Activated CD4-positive, alpha-beta T cell treated with anti-CD3 and anti-CD28 coated beads, Interleukin-2, amount 10 ng/mL, durations not matched to agents 24 days and 14 days (primary cell): ENCODE measurements at places on chromosomes 7 and 10.

- peaks cover 16% of the 10 kb centered on the region for H3K4me1 ChIP-seq
- H3K4me3 ChIP-seq: peak overlapping the region; percentile 41
- no peaks in the 10 kb centered on the region for H3K27me3 ChIP-seq
- H3K36me3 ChIP-seq: peaks cover 2% of the 10 kb centered on the region
These were observed 195.9 kb upstream of the ADARB2 start for GRCh38 chr10:1933215-1933614.

DNA sequence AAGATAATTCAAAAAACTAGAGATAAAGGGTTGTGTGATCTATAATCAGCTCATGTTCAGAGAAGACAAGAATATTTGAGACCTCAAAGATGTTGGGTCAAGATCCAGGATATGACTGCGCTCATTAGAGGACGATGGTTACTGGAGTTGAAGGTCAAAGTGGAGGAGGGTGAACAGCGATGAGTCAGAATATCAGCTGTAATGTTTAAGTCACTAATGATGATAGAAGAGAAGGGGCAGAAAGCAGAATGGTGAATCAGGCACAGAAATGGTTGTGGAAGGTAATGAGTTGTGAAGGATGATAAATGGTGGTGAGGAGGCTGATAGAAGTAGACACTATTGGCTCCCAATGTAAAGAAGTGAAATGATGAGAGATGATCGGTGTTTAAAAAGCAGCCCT, 540.3 kb downstream of the INHBA start:
- DNase-seq: no peak
- no peaks in the 10 kb centered on the region for H3K36me3 ChIP-seq
- no peaks in the 10 kb centered on the region for H3K4me1 ChIP-seq
- no peaks in the 10 kb centered on the region for H3K27me3 ChIP-seq
- H3K4me3 ChIP-seq: no peak overlapping the region

DNA sequence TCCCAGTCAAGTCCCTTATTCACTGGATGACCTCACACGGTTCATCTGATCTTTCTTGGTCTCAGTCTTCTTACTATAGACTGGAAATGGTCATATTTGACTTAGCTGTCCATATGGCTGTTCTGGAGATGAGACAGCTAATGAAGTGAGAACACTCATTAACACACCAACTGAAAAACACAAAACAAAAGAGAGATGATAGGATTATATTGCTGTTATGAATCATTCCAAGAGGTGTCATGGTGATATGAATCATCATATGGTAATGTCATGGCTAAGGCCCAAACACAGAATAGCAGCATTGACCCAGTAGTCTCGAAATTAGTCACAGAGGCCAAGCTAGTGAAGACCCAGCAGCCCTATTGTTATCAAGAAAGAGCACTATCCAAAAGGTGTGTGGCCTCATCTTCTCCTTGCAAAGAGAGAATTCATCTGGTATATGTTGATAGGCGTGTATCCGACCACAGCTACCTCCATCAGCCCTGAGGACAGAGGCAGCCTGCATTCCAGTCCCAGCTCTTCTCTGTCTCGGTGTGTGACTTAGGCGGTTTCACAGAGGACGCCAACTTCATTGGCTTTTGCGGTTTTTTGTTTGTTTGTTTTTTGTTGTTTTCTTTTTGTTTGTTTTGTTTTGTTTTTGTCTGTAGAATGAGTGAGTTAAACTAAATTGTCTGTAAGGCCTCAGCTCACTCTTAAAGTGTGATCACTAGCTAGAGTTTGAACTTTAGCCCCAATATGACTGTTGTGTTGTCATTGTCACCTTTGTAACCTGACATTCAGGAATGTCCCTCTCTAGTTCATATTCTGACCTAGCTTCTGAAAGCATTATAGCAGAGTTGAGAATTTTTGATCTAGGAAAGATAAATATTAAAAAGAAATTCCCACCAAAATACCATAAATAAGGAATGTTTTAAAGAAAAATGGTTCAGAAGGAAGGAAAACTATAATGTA, 97.4 kb upstream of the PDCD4 start:
- H3K27ac ChIP-seq: peak overlapping the region; percentile 93
- peaks cover 50% of the 10 kb centered on the region for H3K4me1 ChIP-seq
- peak overlapping the region; percentile 40 for H3K4me3 ChIP-seq
- H3K27me3 ChIP-seq: peaks cover 3% of the 10 kb centered on the region
- no peaks in the 10 kb centered on the region for H3K36me3 ChIP-seq

DNA sequence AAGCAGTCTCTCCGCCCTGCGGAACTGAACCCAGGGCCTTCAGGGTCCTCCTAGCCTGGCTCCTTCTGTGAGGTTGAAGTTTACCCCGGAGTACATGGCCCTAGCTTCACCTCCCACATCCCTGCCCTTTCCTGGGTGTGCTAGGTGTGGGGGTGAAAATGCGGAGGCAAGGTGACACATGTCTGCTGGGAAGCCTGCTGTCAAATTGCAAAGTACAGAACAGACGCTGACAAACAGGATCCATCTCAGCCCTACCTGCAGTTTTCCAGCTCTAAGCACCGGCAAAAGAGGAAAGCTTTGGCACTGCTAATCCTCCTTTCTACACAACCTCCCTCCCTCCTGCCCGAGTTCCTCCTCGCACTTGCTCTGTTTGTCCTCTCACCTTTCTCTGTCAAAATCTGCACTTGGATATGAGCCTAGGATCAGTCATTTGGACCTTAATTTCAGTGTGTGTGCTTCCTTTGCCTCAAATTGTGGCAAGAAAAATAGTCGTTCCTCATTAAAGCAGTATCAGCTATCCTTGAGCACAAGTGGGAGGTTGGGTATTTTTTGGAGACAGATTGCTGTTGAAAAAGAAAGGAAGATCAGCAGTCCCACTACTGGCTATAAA, 14.4 kb upstream of the GPR15LG start:
- H3K27ac ChIP-seq: no peak overlapping the region
- no peak overlapping the region for H3K4me3 ChIP-seq
- peaks cover 12% of the 10 kb centered on the region for H3K27me3 ChIP-seq
- no peak for DNase-seq

DNA sequence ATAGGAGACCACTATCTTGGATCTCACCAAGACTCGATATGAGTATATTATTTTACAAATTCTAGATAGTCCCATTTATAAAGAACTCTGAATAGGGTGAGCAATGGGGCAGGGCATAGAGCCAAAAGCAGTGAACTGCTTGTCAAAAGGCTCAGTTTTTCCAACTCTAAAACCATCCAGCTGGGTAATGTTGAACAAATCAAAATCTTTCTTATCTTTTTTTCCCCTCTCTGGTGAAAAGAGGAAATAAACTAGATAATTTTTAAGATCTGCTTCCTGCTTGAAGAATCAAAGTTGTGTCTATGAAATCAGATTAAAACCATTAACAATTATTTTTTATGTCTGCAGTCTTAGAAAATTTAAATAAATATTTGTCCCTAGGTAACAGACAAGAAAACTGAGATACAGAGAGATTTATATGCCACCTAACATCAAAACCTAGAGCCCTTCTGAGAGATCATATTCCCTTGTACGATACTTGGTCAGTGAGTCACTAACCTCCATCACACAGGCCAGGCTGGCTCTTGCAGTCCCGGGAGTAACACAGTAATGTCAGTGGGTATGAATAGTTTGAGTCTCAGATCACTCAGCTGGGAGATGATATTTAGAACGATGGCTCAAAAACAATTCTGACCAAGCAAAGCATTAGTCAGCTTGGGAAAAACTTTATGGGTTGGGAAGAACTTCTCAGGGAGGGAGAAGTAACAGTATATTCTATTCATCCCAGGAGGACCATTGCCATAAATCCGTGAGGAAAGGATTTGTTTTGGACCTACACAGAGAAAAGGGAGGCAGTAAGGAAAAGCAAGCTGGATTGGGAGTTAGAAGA, 178.8 kb downstream of the REEP3 start:
- no peak for DNase-seq
- no peaks in the 10 kb centered on the region for H3K36me3 ChIP-seq
- H3K27me3 ChIP-seq: no peaks in the 10 kb centered on the region
- H3K27ac ChIP-seq: no peak overlapping the region
- H3K4me1 ChIP-seq: peaks cover 7% of the 10 kb centered on the region
